ENCODE measurements at places on chromosomes 4 and X.

- no peak for DNase-seq
Observed at GRCh38 chr4:163350672-163351071, 7.0 kb downstream of the NPY5R start.

DNA sequence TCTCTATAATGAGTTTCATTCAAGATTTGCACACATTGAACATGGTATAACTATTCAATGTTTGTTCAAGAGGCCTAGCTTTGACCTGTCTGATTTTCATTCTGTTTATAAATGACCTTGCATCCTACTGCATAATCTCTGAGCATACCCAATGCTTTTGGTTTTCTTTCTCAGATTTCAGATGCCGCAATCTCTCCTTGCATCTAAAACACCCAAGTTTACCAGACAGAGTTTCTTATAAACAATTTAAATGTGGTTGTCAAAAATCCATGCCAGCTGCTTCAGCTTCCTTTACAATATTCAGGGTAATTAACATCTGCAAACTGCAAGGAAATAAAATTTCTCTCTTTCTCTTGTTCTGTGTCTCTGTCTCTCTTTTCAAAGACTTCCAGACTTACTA is 123.0 kb upstream of the PCDH18 start:
- DNase-seq: no peak

DNA sequence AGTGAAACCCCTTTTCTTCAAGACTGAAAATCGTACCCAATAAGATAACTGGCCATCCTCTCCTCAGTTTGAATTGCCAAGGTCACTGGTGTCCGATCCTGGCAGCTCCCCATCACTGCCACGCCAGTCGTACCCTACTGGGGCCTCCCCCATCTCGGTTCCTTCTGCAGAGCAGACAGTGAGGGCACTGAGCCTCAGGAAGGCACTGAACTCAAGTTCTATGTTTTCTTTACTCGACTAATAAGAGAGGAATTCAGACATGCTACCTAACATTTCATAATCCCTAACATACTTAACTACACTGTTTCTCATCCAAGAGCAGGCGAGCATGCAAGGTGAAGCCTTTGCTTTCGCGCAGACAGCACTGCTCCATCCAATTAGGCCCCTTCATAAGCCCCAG is 23.4 kb downstream of the ZFYVE28 start:
- DNase-seq: no peak

DNA sequence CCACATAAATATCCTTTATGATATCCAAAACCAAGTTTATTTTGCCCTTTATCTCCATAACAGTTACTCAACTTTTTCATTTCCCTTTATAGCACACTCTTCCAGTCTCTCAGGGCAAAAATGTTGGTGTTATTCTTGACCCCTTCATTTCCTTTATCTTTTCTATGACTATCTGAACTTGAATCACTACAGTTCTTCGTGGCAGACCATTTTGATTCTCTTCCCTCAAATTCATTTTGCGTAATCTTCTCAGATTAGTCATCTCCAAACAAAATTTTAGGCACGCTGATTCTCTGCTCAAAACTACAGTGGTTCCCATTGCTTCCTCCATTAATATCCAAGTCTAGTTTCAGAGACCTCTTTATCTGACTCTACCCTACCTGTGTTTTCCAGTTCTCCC is 26.1 kb downstream of the RUFY3 start:
- DNase-seq: no peak

- DNase-seq: no peak
Observed at GRCh38 chr4:58502839-58503238, 1392.7 kb upstream of the IGFBP7 start.

DNA sequence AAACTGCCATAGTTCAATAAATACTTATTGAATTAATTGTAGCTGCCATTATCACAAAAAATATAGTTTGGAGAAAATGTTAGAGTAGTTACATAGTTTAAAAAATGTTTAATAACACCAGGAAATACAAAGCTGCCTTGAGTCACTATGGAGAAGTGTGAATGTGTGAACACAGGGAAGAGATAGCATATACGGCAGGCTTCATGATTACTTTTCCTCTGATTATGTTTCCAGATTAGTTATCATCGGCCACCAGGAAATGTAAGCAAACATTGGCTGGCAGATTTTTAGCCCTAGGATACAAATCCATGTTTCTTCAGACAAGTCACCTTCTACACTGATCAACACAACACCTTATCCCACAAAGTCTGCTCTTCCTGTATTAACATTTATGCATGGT is 4.4 kb downstream of the PRDM5 start:
- DNase-seq: no peak

DNA sequence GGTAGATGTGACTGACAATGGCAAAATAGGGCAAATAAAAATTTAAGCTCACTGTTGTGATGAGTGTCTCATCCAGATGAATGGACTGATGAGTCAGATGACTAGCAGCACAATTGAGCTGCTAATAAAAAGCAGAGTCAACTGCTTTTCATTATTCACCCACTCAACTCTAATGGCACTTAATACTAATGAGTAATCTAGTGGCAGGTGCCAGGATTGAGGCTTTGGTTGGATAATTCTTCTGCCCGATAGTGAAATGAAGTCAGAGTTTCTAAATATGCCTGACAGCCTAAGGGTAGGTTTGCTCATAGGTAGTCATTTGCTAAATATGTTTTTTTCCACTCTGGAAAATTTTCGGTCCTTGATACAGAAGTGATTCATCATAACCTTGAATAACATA is 10.4 kb downstream of the OGT start:
- no peak for DNase-seq

- DNase-seq: no peak
Observed at GRCh38 chrX:8273451-8273895, 102.4 kb upstream of the VCX2 start.

DNA sequence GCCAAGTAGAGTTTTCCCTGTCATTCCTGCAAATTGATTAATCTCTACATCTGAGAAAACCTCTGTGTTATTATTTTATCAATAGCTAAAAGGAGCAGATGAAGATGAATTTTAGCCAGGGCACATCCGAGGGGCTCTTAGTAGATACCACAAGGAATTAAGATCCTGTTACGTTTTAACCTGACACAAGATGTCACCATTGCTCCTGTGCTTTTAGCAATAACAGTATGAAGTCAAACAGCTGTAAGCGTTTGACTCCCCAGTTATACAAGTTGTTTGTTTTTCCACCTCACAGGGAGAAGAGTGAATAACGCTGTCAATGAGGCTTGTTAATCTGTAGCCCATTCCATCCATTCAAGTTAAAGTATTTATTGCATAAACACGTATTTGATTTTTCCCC is 76.0 kb upstream of the AP1S2 start:
- peak; percentile 13 for DNase-seq

DNA sequence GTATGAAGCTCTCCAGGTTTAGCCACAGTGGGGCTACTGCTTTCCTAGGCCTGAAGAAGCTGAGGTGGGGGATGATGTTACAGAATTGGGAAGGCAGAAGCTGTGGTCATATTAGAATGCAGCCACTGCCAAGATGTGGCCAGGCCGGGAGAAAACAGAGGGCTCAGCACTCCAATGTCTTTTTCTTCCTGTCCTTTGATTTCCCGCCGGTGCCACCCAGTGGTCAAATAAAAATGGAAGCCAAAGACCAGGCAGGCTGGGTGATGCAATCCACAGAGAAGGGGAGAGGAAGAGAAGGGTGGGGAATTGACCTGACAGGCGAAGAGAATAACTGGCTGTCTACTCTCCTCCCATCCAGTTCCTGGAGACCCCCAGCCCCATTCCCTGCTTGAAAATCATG is 94.9 kb upstream of the SHISA3 start:
- no peak for DNase-seq

GRCh38 chr4:76007089-76007862 is at the start of gene CXCL9:
CXCL9 (minus strand) TSS chr4:76007509; CDS start chr4:76007449, 60 bp downstream.
- DNase-seq: no peak

DNA sequence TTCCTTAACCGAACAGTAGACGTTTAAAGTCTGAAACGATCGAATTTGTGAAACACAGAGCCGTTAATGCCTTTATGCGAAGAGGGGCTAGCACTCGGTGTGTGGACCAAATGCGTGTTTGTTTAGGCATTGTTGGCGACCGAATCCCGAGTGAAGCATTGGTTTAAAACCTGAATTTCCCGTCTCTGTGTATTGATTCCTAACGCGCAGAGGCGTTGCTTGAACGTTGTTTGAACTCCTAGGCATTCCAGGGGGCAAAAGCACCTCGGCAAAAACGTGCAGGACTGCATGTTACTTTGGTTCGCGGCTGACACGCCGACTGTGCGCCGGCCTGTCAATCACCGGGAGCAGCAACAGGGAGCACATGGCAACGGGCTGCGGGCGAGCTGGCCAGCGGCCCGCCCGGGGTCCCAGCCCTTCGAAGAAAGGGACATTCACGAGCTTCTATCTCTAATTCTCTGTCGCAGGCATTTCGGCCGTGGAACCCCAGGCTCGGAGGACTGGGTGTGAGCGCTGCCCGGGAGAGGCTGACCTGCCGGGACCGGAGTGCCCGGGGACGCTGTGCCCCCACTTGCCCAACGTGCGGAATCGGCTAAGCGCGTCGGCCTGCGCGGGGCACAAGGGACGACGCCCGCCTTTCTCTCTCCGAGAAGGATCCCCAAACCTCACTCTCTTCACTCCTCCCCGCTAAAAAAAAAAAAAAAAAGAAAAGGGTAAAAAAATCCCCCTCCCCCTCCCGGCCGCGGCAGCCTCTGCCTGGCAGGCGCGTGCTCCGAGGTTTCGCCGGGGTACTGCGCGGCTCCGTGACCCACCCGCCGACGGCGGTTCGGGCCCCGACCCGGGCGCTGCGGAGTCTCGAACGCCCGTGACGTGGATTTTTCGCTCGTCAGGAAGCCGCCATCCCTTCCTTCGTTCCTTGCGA is 810 bp downstream of the SPRY1 start:
- no peak for DNase-seq

DNA sequence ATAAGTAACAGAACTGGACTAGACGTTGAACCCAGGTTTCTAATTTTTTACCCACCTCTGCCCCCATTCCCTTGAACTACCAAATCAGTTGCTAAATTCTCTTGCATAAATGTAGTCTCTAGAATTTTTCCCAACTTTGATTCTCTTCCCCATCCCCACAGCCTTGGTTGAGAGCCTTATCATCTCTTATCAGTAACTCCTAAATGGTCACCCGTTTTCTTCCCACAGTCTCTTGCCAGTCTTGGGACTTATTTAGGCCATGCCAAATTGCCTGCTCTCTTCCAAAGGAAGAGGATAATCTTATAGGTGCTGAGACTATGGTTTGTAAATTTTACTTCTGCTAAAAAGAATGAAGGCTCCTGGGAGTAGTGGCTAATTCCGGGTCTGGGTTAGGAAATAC is 13.3 kb downstream of the PARM1 start:
- no peak for DNase-seq

- no peak for DNase-seq
Observed at GRCh38 chr4:168871632-168872031, 138.4 kb downstream of the CBR4 start.

DNA sequence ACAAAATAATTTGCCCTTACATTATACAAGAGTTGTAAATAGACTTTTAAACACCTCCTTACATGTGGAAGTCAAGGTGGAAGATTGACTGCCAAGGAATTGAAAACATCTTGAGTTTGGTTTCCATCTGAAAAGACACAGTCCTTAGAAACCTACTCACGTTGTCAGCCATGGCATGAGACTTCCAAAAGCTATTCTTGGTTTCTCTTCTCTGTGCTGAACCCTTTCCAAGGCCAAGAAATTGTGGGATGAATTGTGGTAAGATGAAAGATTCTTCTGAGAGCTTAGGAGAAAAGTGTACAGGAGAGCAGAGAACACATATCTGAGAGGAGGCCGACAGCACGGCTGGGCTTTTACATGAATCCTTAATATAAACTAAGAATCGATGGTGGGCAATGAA is 370.0 kb downstream of the FBXW7 start:
- no peak for DNase-seq

- no peak for DNase-seq
Observed at GRCh38 chr4:115159141-115159540, 45.7 kb upstream of the NDST4 start.

- DNase-seq: no peak
Observed at GRCh38 chrX:56974408-56974807, 20.9 kb downstream of the SPIN3 start.

- no peak for DNase-seq
Observed at GRCh38 chrX:128653524-128654060, 601.4 kb upstream of the ACTRT1 start.

- DNase-seq: no peak
Observed at GRCh38 chr4:88060431-88060830, 53.0 kb downstream of the PKD2 start.

- DNase-seq: no peak
Observed at GRCh38 chrX:74389016-74389722, 32.1 kb upstream of the SLC16A2 start.

GRCh38 chrX:50471390-50471789 is 765 bp upstream of the DGKK start:
- DNase-seq: no peak

GRCh38 chrX:12657433-12657832 is 133.8 kb upstream of the PRPS2 start:
- no peak for DNase-seq
